SK-N-SH treated with all-trans-retinoic acid at 6 μM for 48 hours (cell line): ENCODE measurements at places on chromosomes 13 and 19.

GRCh38 chr19:44603201-44603945 lies 10.0 kb upstream of the IGSF23 start:
- peak; percentile 74 for ATAC-seq

DNA sequence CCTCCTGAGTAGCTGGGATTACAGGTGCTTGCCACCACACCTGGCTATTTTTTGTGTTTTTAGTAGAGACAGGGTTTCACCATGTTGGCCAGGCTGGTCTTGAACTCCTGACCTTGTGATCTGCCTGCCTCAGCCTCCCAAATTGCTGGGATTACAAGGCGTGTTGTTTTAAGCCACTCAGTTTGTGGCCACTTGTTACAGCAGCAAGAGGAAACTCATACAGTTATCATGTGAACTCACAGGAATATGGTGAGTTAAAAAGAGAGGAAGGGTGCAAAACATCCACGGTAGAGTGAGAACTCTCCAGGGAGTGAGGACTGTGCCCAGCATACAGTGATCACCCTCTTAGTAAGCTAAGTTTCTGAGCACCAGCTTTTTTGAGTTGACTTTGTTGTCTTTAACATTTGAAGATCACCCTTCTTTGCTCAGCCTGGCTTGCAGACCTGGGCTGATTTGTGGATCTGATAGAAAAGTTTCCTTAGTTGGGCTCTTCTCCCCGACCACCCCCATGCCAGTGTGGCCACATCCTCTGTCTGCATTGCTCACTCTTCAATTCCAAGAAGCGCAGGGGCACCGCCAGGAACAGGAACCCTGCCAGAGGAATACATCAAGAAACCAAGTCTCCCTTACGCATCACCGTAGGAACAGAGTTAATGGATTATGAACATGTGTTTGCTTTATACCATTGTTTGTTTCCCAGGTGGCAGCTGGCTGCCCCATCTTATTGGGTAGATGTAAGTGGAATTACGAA lies 16.0 kb downstream of the ALOX5AP start:
- no peak for ATAC-seq

DNA sequence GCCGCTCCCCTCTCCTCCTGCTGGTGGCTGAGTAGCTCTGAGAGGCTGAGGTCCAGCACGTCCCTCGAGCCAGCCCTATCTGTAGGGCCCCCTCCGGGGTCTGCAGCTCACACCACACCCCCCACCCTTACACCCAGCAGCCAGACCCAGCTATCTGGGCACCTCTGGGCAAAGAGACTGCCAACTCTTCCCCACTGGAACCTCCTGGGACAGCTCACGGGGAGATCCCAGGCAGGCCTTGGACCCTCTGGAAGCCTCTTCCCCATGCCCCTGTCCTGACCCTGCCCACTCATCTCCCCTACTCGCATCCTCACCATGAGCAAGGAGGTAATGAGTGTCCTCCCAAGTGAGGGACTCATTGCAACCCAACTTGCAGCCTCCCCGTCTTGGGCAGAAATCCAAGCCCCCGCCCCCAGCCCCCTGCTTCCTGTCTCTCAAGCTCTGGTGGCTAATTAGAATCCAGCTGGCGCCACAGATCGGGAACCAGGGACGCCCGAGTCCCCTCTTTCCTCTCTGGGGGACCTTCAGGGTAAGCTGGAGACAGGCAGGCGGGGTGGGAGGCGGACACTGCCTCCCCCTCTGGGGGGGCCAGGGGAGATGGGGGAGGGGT lies 22.1 kb downstream of the ADGRL1 start:
- no peak; the same call in 2 of the 3 replicates for ATAC-seq

DNA sequence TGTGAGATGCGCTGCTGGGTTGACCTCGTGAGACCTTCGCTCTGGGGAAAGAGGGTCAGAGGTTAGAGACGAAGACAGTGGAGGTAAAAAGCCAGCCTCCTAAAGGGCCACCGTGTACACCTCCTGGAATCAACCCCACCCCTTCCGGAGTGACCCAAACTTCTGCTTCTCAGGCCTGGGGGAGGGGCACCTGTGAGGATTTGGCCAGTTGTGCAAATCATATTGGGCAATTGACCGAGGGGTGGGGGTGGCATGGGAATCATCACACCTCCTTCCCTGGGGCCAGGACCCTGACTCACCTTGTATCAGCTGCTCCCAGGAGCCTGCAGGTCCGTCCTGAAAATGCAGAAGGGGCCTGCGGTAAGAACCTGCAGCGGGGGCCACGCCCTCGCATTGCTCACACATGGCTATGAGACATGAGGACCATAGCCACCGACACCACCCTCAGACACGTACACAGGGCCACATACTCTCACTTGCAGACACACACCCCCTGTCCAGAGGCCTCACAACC lies 2.8 kb downstream of the TNFSF14 start:
- ATAC-seq: no peak

DNA sequence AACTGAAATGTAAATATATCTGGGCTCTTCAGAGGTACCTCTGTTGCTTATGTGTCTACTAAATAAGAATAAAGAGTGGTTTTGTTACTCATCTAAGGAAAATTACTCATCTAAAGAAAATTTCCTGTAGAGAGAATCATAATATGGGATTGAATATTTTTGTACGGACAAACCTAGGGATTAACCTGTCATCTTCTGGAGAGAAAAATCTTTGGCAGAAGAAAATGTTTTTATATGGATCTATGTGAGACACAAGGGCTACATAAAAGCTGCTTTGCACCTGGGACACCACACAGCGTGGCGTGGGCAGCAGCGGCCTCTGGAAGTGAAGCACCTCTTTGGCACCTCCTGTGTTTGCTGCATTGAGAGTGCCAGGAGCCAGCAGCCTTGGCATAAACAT lies 242.9 kb upstream of the DACH1 start:
- ATAC-seq: peak; percentile 73

- peak; percentile 98 for ATAC-seq
Observed at GRCh38 chr13:29428310-29429181, 166.9 kb downstream of the SLC7A1 start.
